A549 treated with ZK216348 at 1 μM for 4 hours (cell line): ENCODE measurements at places on chromosomes 3 and 15. TPM values are rescaled to one million over a fixed set of nuclear protein-coding genes. Genes with fewer than 3 reads are reported as not detected.

Gene CFAP20DC
- 1.8 to 3.2 TPM (median 2.4 TPM) in 5 replicates for total RNA-seq

Gene A4GNT
- total RNA-seq, result not detected in 5 replicates

Gene ZSCAN2
- 11.3 to 14.6 TPM (median 13.7 TPM) in 5 replicates for total RNA-seq

Gene ZMYND10
- 0.89 to 2.2 TPM (median 1.5 TPM) in 5 replicates for total RNA-seq

Gene RTP3
- total RNA-seq, result not detected in 5 replicates

Gene PGBD4
- 1.1 to 1.8 TPM (median 1.6 TPM) in 5 replicates for total RNA-seq

Gene C3orf49
- not detected in 5 replicates for total RNA-seq

Gene TRIM71
- total RNA-seq, result not detected in 5 replicates

Gene CHRNA7
- 2.8 to 5.2 TPM (median 3.6 TPM) in 5 replicates for total RNA-seq

Gene TMC3
- total RNA-seq, result not detected in 5 replicates

Gene RAD51
- 17.8 to 23.9 TPM (median 18.4 TPM) in 5 replicates for total RNA-seq

Gene THAP10
- total RNA-seq, result 3.2 to 7.1 TPM (median 5.8 TPM) in 5 replicates

Gene CD200R1
- total RNA-seq, result 0.06 to 0.07 TPM in 2 of 5 replicates, not detected in the others

Gene CCNL1
- total RNA-seq, result 33.1 to 58.7 TPM (median 40.4 TPM) in 5 replicates

Gene GOLGA6A
- total RNA-seq, result 0.06 TPM in 1 of 5 replicates, not detected in the others

Gene P2RY13
- total RNA-seq, result not detected in 5 replicates

Gene GOLGA8J
- total RNA-seq, result not detected in 5 replicates

Gene SLC35G2
- total RNA-seq, result 23.7 to 32.7 TPM (median 27.5 TPM) in 5 replicates

Gene GPR160
- total RNA-seq, result 1.1 to 2.4 TPM (median 1.9 TPM) in 5 replicates

Gene SNTN
- total RNA-seq, result not detected in 5 replicates

Gene MAGI1
- 2.6 to 4.9 TPM (median 3.7 TPM) in 5 replicates for total RNA-seq

Gene SMCO1
- not detected in 5 replicates for total RNA-seq

Gene DAZL
- not detected in 5 replicates for total RNA-seq

Gene PATL2
- total RNA-seq, result 0.13 to 0.28 TPM (median 0.27 TPM) in 3 of 5 replicates, not detected in the others

Gene CEP19
- 2.6 to 2.9 TPM (median 2.8 TPM) in 5 replicates for total RNA-seq

Gene CLDN18
- not detected in 5 replicates for total RNA-seq

Gene CISH
- total RNA-seq, result 0.42 to 0.65 TPM (median 0.52 TPM) in 5 replicates

Gene FETUB
- 0.14 to 0.34 TPM (median 0.28 TPM) in 3 of 5 replicates, not detected in the others for total RNA-seq

Gene CLRN1
- total RNA-seq, result not detected in 5 replicates

Gene TRIM42
- total RNA-seq, result not detected in 5 replicates

Gene THPO
- not detected in 5 replicates for total RNA-seq

Gene GPR15
- not detected in 5 replicates for total RNA-seq

Gene LRRC34
- total RNA-seq, result not detected in 5 replicates

Gene TM4SF18
- total RNA-seq, result 31.6 to 39.5 TPM (median 34.5 TPM) in 5 replicates

Gene FAM107A
- 0.13 TPM in 1 of 5 replicates, not detected in the others for total RNA-seq

Gene ADAMTS17
- 0.18 to 0.34 TPM in 2 of 5 replicates, not detected in the others for total RNA-seq

Gene STAC
- 2.3 to 3.0 TPM (median 2.7 TPM) in 5 replicates for total RNA-seq

Gene GOLGA6L24
- not detected in 5 replicates for total RNA-seq

Gene PLA2G4D
- not detected in 5 replicates for total RNA-seq

Gene C15orf62
- total RNA-seq, result 0.06 to 0.16 TPM (median 0.10 TPM) in 4 of 5 replicates, not detected in the other

Gene JAGN1
- 72.0 to 87.1 TPM (median 82.0 TPM) in 5 replicates for total RNA-seq

Gene STRIT1
- total RNA-seq, result not detected in 5 replicates

Gene CIDEC
- total RNA-seq, result 26.1 to 42.7 TPM (median 29.8 TPM) in 5 replicates

Gene GPR149
- total RNA-seq, result not detected in 5 replicates

Gene FES
- 0.64 to 1.1 TPM (median 0.79 TPM) in 5 replicates for total RNA-seq

Gene GCNT3
- total RNA-seq, result 125 to 192 TPM (median 156 TPM) in 5 replicates
